Nucleus accumbens (tissue), 56 donors: ENCODE measurements at places on chromosomes 16 and 17.

GRCh38 chr16:88315543-88316105, 67.1 kb upstream of the ZNF469 start:
- DNase-seq = no peak

DNA sequence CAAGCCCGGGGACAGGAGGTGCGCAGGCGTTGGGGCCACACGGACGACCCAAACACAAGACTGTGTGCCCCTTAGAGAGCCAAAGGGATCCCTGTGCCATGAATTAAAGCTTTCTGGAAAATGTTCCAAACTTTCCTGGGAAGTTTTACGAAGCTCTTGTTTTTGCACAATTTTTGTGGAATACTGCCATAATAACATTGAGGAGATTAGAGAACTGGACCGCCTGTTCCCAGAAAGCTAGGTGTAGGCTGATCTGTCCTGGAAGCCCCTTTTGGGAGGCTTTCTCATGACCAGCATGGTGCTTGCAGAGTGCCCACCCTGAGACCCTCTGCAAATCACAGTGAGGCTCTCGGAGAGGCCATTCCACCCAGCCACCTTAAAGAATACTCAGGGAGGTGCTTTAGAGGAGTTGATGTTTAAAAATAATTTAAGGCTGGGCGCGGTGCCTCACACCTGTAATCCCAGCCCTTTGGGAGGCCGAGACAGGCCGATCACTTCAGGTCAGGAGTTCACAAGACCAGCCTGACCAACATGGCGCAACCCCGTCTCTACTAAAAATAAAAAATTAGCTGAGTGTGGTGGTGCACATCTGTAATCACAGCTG, 1.1 kb downstream of the KDM8 start:
- DNase-seq = no peak

- peak; percentile 44 for DNase-seq
Observed at GRCh38 chr16:71540-72401, 660 bp downstream of the RHBDF1 start.

- DNase-seq = no peak
Observed at GRCh38 chr16:56610017-56610608, 1.7 kb downstream of the MT2A start.

GRCh38 chr16:24075931-24076716, 180.0 kb upstream of the CACNG3 start:
- no peak for DNase-seq

- no peak for DNase-seq
Observed at GRCh38 chr17:17710728-17711541, 29.7 kb downstream of the RAI1 start.

DNA sequence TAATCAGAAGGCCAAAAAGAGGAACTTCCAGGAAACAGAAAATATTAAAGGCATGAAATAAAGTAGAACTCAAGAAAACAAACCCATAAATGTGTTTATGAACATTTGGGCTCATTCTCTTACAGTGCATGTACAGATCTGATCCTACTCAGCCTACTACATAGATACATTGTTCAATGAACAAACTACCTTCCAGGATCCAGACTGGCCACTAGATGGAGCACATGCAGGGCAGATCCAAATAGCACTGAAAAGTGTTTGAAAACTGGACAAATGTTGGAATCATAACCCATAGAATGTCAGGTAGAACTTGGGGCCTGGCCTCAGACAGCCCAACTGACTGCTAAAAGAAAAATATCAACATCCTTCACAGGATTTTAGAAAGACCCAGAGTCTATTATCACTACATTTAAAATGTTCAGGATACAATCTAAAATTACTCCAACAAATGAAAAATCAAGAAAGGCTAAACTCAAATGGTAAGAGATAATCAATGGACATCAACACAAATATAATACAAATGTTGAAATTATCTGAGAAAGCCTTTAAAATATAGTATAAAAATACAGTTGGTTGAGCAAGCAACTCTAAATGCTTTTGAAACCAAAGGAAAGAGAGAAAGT, 122.4 kb upstream of the NUDT7 start:
- DNase-seq = peak; percentile 2

- no peak for DNase-seq
Observed at GRCh38 chr17:64554028-64554637, 47.4 kb downstream of the CEP95 start.

DNA sequence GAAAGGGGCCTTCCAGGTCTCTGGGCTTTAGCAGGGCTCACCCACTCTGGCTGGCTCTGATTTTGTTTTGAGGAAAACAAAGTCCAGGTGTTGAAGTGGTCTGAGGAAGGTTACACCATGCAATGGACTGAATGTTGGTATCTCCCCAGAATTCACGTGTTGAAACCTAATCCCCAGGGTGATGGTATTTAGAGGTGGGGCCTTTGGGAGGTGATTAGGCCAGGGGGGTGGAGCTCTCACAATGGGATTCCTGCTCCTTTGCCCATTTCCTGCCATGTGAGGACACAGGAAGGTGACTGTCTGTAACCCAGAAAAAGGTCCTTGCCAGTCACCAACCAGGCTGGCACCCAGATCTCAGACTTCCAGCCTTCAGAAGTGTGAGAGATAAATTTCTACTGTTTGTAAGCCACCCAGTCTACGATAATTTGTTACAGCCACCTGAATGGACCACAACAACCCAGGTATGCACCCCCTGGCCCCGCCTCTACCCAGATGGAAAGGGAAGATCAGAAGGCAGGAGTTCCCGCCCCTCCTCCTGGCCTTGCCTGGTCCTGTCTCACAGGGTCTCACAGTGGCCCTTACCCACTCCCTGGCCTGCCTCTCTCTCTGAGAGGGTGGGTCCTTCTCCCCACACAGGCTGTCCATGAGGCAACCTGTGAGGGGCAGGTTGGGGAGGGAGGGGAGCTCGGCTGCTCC, 32.0 kb downstream of the LRRC75A start:
- DNase-seq = no peak

DNA sequence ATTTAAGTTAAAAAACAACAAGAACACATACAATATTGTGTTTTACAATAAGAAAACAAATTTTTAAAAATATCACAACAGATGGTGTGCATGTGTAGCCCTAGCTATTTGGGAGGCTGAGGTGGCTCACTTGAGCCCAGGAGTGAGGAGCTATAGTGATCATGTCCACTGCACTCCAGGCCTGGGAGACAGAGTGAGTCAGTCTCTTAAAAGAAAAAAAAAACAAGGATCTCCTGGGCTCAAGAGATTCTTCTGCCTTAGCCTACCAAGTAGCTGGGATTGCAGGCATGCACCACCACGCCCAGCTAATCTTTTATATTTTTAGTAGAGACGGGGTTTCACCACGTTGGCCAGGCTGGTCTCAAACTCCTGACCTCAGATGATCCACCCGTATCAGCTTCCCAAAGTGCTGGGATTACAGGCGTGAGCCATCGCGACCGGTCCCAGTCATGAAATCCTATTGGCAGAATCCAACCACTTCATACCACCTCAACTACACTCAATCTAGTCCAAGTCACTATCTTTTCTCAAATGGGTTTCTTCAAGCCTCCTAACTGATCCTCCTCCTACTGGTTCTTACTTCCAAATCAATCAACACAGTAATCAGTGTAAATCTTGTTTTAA, 55.0 kb downstream of the STH start:
- DNase-seq = no peak

DNA sequence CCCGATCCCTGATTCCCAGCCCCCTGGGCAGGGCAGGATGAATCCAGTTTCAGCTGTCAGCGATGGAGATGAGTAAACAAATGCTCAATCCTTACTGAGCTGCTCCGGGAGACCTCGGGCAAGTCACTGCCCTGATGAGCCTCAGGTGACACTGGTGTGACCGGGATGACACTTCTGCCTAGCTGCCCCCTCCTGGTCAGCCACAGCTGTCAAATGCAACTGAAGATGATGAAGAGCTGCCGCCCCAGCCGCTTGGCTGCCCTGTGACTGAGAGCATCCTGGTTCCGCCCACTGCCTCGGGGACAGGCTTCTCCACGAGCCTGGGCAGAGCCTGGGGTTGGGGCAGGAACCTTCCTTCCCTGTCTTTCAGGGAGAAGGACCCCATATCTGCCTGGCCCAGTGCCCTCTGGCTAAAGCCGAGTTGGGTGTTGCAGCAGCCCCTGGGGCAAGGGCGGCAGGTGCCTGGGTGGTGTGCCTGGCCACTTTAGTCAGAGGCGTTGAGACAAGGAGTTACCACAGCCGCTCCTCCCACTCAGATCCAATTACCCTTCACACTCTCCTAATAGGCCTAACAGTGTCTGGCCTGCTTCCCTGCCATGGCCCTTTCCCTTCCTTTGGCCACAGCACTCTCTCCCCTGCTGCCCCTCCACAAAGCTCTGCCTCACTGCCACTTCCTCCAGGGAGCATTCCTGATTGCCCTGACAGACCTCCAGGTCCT, 5.5 kb downstream of the CCL17 start:
- no peak for DNase-seq

- DNase-seq = no peak
Observed at GRCh38 chr16:78091419-78091818, 8.0 kb upstream of the WWOX start.

- no peak for DNase-seq
Observed at GRCh38 chr17:13725288-13725990, 123.7 kb upstream of the HS3ST3A1 start.

- DNase-seq = no peak
Observed at GRCh38 chr17:58060596-58061191, 22.5 kb upstream of the DYNLL2 start.

GRCh38 chr16:67709050-67709449, 10.1 kb downstream of the GFOD2 start:
- DNase-seq = no peak

DNA sequence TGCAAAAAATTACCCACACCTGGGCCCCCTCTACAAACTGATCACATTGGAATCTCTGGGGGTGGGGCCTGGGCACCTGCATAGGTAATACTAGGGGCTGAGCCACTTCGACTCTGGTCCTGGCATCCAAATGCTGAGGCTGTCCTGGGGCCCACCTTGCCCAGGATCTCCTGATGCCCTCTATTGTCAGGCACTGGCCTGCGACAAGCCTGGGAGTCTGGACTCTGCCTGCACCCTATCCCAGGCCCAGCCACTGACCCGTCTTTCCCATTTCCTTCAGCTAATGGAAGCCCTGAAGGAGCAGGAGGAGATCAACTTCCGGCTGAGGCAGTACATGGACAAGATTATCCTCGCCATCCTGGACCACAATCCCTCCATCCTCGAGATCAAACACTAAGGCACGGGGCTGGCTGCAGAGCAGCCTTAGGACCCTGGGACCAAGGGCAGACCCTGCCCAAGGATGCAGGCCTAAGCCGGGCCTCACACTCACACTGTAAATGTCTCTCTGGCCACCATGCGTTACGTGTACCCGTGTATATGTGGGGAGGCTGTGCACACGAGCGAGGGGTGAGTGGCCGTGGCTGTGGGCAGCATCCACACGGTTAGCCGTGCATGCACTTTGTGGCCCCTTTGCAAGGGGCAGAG, 140.0 kb downstream of the RAB11FIP4 start:
- no peak for DNase-seq

DNA sequence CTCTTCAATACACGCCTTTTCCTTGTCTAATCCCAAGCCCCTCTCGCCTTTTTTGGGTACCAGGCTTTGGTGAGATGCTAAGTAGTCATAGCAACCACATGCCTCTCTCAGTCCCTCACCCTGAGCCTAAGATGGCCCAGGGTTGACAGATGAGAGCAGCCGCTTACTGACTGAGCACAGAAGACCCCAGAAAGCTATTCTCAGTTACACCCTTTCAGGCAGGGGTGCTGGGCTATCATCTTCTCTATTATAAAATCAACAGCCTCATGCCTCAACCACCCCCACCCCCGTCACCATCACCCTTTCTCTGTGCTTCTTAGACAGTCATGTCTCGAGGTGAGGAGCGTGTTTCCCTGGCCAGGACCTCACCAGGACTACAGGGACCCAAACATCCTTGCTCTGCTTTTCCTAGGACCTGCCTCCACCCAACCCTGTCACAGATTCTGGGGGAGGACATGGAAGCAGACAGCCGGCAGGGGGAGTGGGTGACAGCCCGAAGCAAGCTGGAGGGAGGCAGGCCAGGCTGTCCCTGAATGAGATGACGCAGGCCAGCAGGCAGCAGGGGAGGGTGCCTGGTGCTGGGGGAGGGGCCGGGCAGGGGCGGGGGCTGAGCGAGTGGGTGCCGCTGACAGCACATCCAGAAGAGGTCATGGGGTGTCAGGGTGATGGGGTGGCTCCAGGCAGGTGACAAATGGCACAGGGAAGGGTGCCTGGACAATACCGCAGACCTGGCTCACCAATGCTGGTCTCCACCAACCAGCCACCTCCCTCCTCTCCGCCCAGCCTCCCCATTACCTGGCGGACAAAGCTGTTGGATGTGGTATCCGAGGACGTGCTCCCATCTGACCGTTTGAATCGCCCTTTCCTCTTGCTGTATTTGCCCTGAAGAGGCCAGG, 3.1 kb downstream of the CACNB1 start:
- peak; percentile 59 for DNase-seq

DNA sequence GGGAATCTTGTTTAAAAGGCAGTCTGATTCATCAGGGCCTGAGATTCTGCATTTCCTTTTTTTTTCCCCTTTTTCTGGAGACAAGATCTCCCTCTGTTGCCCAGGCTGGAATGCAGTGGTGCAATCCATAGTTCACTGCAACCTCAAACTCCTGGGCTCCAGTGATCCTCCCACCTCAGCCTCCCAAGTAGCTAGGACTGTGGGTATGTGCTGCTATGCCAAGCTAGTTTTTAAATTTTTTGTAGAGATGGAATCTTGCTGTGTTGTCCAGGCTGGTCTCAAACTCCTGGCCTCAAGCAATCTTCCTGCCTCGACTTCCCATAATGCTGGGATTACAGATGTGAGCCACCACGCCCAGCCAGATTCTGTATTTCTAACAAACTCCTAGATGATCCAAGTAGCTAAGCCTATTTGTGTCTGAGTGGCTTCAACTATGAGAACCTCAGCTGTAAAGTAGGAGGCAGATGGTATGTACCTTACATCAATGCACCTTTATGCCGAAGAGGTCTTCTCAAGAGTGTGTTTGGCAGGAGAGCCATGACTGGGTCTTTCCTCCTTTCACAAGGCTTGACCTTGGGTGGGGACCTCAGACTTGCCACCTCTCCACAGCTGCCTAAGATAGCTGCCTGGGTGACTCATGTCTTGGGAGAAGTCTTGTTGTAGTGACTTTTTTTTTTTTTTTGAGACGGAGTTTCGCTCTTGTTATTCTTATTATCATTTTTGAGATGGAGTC, 10.9 kb downstream of the LDAF1 start:
- no peak for DNase-seq
